Stimulated activated CD4-positive, alpha-beta T cell treated with anti-CD3 and anti-CD28 coated beads, Interleukin-1b, Interleukin-23, amount 100 ng/mL, for 1 hour (primary cell): ENCODE measurements at places on chromosomes 7 and 10.

- DNase-seq: no peak
These were observed 119.3 kb downstream of the CUX1 start for GRCh38 chr7:101936611-101937231.

GRCh38 chr7:129225931-129226572, 1.2 kb downstream of the AHCYL2 start:
- DNase-seq: no peak

GRCh38 chr10:67306588-67307205, 380.9 kb downstream of the LRRTM3 start:
- DNase-seq: no peak

DNA sequence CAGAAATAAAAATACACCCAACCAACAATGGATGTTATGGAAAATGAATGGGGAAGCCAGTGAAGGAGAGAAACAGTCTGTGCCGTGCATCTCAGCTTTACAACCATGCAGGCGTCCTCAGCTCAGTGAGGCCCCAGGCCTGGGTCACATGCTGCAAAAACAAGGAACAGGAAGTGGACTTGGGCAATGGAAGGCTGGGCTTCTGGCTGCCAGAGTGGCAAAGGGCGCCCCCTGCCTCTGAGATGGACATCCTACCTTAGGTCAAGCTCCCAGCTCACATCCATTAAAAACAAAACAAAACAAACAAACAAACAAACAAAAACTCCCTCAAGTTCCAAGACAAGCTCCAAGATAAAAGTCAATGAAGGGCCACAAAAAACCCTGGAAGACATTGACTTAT, 54.7 kb upstream of the AFAP1L2 start:
- DNase-seq: no peak

- DNase-seq: no peak
These were observed at the start of gene TBX20 for GRCh38 chr7:35253710-35254495. Gene TBX20, minus strand, starts transcription at chr7:35254100. Its CDS starts 480 bp downstream, at chr7:35253620.

DNA sequence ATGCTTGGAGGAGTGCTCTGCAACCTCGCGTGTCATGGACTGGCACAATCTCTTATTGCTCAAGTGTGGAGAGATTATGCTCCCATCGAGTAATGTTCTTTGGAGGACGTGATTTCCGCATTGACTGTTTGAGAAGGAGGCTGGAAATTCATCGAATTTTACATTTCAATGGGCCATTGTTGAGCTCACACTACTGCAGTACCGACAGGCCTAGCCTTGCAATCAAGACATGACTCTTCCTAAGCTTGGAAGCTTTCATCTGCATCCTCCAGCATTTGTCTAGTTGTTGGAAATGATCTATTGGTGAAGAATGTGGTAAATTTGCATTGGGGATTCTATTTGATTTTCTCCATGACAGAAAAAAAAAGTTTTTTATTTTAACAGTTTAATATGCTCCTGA, 156.8 kb downstream of the FZD1 start:
- DNase-seq: no peak

DNA sequence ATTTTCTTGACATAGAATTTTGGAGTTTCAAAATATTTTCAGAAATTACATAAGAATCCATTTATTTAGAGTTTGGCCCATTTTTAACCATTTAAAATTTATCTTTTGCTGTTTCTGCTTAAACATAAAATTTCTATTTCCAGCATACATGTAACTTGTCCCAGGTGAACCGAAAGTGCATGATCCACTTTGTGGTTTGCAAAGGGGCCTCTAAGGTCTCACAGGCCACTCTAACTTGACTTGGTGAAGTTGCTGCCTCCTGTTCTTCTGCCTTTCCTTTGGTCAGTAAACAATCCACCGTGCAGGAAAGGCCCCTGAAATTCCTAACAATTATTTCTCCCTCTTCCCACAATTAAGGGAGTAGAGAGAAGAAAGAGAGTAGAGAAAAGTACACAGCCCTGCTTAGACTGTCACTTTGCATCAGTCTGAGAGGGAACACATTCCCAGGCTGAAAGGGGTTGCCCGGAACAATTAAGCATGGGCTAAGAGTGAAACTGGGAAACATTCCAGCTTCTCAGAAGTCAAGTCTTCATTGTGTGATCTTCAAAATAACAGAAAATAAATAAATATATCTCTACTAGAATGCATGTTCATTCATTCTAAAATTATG, 79.5 kb upstream of the SEMA3A start:
- DNase-seq: no peak

DNA sequence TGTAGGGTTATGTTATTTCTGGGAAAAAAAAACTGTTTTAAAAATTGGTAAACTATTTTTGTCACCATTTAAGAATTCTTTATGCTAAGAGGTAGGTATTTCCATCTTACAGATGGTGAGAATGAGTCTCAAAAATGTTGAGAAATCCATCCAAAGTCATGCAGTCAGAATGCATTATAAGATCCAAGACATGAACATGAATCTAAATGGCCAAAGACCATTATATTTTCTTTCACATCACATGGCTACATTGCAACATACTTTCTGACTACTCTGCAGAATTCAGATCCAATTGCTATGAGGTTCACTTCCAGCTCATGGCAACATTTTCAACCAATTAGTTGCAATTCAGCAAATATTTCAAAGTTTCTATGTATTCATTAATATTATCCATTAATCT, 181.2 kb downstream of the TWIST1 start:
- DNase-seq: no peak

DNA sequence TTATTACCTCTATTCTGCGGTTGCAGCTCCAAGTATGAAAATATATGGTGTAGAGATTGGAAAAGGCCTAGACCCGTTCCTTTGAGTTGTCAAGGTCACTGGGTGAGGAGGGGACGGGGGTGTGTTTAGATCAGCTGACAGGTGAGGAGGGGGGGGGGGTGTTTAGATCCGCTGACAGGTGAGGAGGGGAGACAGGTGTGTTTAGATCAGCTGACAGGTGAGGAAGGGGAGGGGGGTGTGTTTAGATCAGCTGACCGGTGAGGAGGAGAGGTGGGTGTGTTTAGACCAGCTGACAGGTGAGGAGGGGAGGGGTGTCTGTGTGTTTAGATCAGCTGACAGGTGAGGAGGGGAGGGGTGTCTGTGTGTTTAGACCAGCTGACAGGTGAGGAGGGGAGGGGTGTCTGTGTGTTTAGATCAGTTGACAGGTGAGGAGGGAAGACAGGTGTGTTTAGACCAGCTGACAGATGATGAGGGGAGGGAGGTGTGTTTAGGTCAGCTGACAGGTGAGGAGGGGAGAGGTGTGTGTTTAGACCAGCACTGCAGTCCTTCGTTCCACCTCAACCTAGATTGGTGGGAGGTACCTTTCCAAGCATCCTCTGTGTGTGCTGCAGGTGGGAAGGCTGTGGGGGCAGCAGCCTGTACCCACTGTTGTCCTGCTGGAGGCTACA, 655.0 kb upstream of the ADARB2 start:
- no peak for DNase-seq

- DNase-seq: no peak
These were observed 104.0 kb downstream of the JAZF1 start for GRCh38 chr7:28076423-28077200.

GRCh38 chr7:78265486-78265885, 466.9 kb downstream of the PHTF2 start:
- no peak for DNase-seq

GRCh38 chr7:132500727-132501440, 75.4 kb downstream of the PLXNA4 start:
- no peak for DNase-seq
